ENCODE measurements at places on chromosomes 12 and 14.

GRCh38 chr12:81627336-81628189, 131.6 kb downstream of the PPFIA2 start:
- no peak for DNase-seq

GRCh38 chr12:51441583-51441982, 17.0 kb downstream of the SLC4A8 start:
- no peak for DNase-seq

- no peak for DNase-seq
These were observed 11.1 kb downstream of the IFNG start for GRCh38 chr12:68148261-68148951.

DNA sequence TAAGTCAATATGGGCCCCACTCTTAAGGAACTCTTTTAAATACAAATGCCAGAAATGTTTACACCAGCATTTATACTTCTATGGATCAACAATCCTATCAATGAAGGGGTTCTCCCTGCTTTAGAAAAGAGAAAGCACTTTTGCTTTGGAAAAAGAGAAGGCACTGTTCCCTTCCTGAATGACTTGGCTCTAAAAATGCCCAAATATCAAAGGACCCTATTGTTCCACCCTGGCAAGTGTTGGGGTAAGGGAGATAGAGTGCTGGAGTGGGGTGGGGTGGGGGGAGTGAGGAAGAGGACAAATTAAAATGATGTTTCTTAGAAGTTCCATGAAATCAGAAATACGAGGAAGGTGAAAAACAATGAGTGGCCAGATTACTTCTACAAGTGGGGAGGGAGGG, 131.6 kb upstream of the GRIN2B start:
- no peak for DNase-seq
